ENCODE measurements at places on chromosomes 13 and 19.

- no peak for DNase-seq
These were observed 142.2 kb downstream of the IRS2 start for GRCh38 chr13:109644069-109644750.

DNA sequence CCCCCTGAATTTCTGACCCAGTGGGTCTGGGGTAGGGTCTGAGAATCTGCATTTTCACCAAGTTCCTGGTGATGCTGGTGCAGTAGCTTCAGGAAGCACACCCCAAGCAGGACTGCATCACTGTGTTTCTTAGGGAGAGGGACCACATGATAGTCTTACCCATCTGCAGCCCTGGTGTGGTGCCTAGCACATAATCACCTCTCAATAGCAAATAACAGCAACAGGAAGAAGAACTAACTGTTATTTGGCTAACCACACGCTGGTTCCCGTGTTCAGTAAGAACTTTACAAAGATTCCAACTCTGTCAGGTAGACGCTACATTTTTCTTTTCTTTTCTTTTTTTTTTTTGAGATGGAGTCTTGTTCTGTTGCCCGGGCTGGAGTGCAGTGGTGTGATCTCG, 41.9 kb upstream of the SPATA13 start:
- no peak for DNase-seq

- DNase-seq = no peak
These were observed 50.9 kb downstream of the IRS2 start for GRCh38 chr13:109735436-109735966.

- no peak for DNase-seq
These were observed 10.9 kb downstream of the GARRE1 start for GRCh38 chr19:34265221-34265650.

GRCh38 chr19:19552798-19553197, 14.7 kb downstream of the CILP2 start:
- no peak for DNase-seq

GRCh38 chr19:5430237-5430636, 25.0 kb upstream of the ZNRF4 start:
- DNase-seq = no peak

DNA sequence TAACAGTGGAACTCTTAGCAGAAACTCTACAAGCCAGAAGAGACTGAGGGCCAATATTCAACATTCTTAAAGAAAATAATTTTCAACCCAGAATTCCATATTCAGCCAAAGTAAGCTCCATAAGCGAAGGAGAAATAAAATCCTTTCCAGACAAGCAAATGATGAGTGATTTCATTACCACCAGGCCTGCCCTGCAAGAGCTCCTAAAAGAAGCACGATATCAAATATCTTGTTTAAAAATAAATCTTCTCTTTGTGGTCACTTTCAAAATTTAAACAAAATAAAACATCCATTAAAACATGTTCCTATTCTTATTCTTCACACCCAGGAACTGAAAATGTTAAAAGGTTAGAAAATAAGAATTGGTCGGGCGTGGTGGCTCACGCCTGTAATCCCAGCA, 13.7 kb downstream of the MICU2 start:
- no peak for DNase-seq

- no peak for DNase-seq
These were observed 295.9 kb downstream of the GPC6 start for GRCh38 chr13:93522501-93522900.

- DNase-seq = no peak
These were observed 1832.8 kb upstream of the MIR17HG start for GRCh38 chr13:89514534-89515312.

GRCh38 chr13:89565476-89566100, 1781.9 kb upstream of the MIR17HG start:
- DNase-seq = no peak
